ENCODE measurements at places on chromosomes 12 and 14.

DNA sequence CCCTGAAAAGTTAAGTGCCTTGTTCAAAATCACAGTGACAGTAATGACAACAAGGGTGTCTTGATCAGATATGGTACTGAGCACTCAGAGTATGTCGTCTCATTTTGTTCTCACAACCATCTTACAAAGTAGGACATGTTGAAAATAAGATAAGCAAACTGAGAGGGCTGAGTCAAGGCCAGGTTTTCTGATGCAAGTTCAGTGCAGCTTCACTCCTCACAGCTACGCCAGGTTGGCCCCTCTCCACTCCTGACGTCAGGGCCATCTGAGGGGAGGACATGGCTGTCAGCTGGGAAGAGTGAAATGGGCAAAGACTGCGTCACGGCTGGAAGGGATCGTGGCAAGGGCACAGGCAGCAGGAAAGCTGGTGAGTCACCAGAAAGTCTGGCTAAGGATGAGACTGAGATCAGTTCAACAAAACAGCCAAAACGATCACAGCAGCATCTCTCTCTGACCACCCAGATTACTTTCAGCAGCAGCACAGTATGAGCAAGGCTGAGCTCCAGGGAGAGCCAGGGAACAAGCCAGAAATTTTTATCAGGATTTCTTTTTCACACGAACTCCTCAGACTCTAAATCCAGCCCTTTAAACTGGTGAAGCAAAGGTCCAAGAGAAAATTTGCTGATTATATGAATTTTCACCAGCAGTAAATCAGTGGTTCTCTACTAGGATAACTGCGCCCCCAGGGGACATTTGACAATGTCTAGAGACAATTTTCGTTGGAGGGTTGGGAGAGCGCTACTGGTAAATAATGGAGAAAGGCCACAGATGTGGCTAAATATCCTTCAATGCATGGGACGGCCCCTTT lies 297.9 kb upstream of the AMIGO2 start:
- DNase-seq = no peak

- DNase-seq = no peak
These were observed 1276.6 kb upstream of the FLRT2 start for GRCh38 chr14:84253326-84253725.

DNA sequence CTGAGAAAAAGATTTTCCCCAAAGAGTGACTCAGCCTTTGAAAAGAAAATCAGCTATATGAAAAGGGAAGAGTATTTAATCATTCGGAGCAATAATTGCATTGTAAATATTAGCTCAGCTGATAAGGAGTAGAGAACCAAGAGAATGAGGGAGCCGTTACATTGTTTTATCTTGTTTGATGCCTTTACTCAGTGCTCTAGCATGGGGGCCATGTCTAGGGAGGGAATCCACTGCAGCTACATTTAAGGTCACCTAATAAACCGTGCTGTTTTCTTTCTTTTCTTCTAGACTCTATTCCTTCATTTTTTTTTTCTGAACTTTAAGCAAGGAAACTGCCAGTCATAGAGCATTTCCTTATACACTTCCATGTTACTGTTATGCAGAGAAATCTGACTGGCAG lies 447.0 kb downstream of the DIO2 start:
- DNase-seq = no peak

DNA sequence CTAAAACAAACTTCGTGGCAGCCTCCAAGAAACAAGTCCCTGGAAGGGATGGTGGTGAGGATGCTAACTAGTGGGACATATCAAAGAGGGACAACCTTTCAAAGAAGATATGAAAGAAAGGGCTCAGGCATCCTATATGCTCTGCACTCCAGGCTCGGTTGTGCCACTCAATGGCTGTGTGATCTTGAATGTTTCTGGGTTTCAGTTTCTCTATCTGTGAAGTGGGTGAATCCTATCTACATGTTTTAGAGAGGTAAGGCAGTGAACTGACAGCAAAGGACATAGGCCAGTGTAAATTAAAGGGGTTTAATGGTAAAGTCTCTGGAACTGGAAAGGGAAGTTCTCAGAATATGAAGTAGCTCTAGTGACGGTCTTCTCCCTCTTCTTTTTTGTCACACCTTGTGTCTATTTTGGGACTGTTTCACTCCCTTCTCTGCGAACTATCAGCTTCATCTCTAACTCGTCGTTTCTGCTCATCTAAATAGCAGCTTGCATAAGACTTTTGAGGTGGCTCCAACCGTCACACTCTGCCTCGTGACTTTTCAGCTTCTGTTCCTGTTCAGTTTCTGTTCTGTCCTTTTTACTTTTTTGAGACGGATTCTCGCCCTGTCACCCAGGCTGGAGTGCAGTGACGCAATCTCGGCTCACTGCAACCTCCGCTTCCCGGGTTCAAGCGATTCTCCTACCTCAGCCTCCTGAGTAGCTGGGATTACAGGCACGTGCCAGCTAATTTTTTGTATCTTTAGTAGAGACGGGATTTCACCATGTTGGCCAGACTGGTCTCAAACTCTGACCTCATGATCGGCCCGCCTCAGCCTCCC lies 273.6 kb downstream of the SUDS3 start:
- no peak for DNase-seq

All from activated CD4-positive, alpha-beta memory T cell treated with anti-CD3 and anti-CD28 coated beads, Interleukin-2, amount 10 ng/mL, durations not matched to agents 7 days and 5 days (primary cell).